ENCODE measurements at places on chromosomes 3 and 15. TPM values are rescaled to one million over a fixed set of nuclear protein-coding genes. Genes with fewer than 3 reads are reported as not detected.

GRCh38 chr3:135100366-135100765 is 305.3 kb downstream of the EPHB1 start:
- no peak for DNase-seq
- no peaks in the 10 kb centered on the region for H3K36me3 ChIP-seq
- H3K4me1 ChIP-seq = no peaks in the 10 kb centered on the region
- no peak overlapping the region for H3K27ac ChIP-seq
- no peak overlapping the region for H3K4me3 ChIP-seq

DNA sequence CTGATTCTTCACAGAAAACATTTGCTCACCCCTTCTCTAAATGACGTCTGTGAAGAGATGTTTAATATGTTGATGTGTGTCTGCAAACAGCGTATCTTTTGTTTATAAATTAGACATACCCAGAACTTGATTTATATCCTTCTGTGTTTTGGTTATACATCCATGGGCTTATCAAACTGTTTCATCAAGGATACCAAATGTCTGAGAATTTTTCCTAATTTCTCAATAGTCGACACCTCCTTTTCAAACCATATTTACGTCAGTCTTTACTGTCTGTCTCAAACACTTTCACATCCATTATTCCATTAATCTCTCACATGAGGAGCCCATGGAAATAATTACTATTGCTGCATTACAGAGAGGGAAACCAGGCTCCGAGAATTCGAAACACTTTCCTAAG is 85.4 kb downstream of the FGF12 start:
- DNase-seq = no peak
- H3K4me1 ChIP-seq = no peaks in the 10 kb centered on the region
- H3K4me3 ChIP-seq = no peak overlapping the region

The SRGAP3 gene
- 2.4 TPM for total RNA-seq

GRCh38 chr15:101675015-101675414 is 22.8 kb upstream of the TM2D3 start:
- no peaks in the 10 kb centered on the region for H3K36me3 ChIP-seq
- H3K27me3 ChIP-seq = no peaks in the 10 kb centered on the region
- H3K4me1 ChIP-seq = no peaks in the 10 kb centered on the region

GRCh38 chr3:157056035-157056434 is 103.9 kb downstream of the CCNL1 start:
- H3K36me3 ChIP-seq = no peaks in the 10 kb centered on the region
- no peak overlapping the region for H3K4me3 ChIP-seq
- no peaks in the 10 kb centered on the region for H3K27me3 ChIP-seq
- DNase-seq = no peak

The BTLA gene
- total RNA-seq = not detected

The MFAP1 gene
- total RNA-seq = 10.6 TPM

GRCh38 chr3:48088056-48088748 is 72.0 kb upstream of the MAP4 start:
- no peaks in the 10 kb centered on the region for H3K27me3 ChIP-seq
- DNase-seq = peak; percentile 46
- peaks cover 4% of the 10 kb centered on the region for H3K4me1 ChIP-seq
- H3K27ac ChIP-seq = peak overlapping the region; percentile 98
- H3K36me3 ChIP-seq = no peaks in the 10 kb centered on the region

The TP63 gene
- total RNA-seq = 2.5 TPM

DNA sequence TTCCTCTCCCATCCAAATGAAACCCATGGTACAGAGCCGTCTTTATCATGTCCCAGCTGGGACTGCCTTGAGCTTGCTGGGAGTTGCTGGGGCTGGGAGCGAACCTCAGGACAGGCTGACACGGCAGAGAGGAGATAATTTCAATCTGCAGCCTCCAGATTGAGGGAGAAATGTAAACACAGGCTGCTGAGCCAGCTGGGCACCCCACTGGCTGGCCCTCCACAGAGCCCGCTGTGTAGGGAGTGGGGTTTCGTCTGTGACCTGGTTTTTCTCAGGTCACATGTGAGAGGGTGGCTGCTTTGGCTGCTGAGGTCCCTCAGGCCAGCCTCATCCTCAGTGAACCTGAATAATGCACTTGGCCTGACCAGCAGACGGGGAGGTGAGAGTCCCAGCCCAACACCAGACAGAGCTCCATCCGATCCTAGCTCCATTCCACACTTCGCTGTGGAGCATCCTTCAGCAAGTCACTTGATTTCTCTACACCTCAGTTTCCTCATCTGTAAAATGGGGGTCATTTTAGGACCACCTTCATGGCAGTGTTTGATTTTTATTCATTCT is 121.6 kb upstream of the MRPS22 start:
- H3K4me3 ChIP-seq = no peak overlapping the region
- H3K27ac ChIP-seq = no peak overlapping the region
- DNase-seq = no peak
- no peaks in the 10 kb centered on the region for H3K4me1 ChIP-seq
- H3K27me3 ChIP-seq = no peaks in the 10 kb centered on the region

DNA sequence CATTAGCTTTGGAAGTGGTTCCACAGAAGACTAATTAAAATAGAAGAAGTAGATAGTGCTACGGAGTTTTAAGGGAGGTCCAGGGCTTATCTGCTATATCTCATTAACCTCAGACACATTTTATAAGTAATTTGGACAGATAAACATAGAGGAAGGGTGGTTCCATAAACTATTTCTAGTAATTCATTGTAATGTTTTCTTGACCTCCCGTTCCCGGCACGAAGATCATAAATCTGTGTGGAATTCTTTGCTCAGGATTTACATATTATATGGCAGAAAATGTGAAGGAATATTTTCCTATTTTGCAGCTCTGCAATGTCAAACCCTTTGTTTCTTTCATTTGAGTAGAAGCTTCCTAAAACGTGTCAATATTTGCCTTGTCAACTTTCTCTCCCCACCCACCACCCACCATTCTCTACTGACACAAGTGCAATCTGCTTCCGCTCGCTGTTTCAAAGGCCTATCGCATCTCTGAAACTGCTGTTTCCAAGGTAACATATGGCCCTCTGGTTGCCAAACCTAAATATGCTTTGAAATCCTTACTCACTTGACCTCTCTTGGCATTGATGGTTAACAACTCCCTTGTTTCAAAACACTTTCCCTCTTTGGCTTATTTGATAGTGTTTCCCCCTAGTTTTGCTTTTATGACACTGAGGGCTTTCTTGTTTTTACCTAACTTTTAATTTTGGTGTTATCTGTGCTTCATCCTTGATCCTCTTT is 21.4 kb upstream of the PLSCR5 start:
- no peak overlapping the region for H3K27ac ChIP-seq
- H3K4me1 ChIP-seq = no peaks in the 10 kb centered on the region
- no peak for DNase-seq
- H3K36me3 ChIP-seq = no peaks in the 10 kb centered on the region
- no peaks in the 10 kb centered on the region for H3K27me3 ChIP-seq

The C3orf20 gene
- not detected for total RNA-seq

The UNC13C gene
- total RNA-seq = 0.21 TPM

DNA sequence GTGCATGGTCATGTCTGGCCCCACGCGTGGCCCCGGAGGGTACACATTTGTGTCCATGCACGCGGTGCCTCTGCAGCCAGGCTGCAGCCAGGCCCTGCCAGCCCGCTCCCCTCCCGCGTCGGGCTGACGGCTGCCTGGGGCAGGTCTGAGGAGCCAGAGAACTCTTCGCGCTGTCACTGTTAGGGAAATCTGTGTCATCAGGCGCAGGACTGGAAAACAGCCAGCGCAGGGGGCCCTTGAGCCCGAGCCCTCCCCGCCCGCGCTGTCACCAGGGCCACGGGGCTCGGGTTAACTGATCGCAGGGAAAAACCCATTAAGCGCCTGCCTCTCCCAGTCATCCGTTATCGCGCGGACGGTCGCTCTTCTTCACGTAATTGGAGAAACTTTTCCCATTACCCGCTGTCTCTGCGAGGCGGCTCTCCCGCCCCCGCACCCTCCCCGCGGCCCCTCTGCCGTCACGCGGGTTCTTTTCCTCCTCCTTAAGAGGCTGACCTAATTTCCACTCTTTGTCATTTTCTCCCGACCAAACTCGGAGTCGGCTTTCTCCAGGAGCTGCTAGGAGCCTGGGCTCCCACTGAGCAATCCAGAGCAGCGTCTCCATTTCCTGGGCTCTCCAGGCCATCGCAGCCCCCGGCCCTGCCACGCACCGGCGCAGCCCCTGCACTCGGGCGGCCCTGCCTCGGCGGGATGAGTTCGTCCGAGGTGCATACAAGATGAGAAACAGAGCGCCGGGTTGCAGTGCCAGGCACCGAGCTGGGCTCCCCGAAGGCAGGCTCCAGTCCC is 57.5 kb upstream of the PRR23E start:
- H3K36me3 ChIP-seq = no peaks in the 10 kb centered on the region
- DNase-seq = no peak
- H3K27me3 ChIP-seq = no peaks in the 10 kb centered on the region
- H3K4me1 ChIP-seq = no peaks in the 10 kb centered on the region
- peak overlapping the region; percentile 2 for H3K4me3 ChIP-seq
- no peak overlapping the region for H3K27ac ChIP-seq

- peak; percentile 74 for DNase-seq
- no peak overlapping the region for H3K4me3 ChIP-seq
- no peak overlapping the region for H3K27ac ChIP-seq
- H3K4me1 ChIP-seq = no peaks in the 10 kb centered on the region
- H3K36me3 ChIP-seq = no peaks in the 10 kb centered on the region
Observed at GRCh38 chr3:125129512-125129997, 73.8 kb upstream of the HEG1 start.

The CCK gene
- not detected for total RNA-seq

The THUMPD3 gene
- total RNA-seq = 48.9 TPM

All from uterus (tissue), 4 donors.